ENCODE measurements at places on chromosomes 4 and X.

DNA sequence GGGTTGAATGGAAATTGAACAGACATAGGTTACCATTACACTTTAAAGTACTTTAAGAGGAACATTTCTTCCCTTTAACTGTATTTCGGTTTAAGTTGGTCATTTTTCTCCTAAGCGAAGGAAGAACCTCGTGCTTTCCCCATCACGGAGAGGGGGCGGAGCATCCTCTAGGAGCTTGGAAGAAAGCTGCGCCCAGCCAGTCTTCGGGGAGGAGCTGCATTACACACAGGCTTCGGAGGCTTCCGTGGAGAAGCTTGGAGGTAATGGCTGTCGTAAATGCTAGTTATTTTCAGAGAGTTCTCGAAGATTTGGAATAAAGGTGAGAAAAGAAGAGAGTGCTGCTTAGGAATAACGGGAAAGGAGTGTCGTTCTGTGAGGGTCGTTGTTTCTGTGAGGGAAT, at the start of gene PWWP3B:
TSS of gene PWWP3B (plus strand) at position 199 of the 400 bp plus-strand sequence. CDS start 37,128 bp downstream, outside the sequence.
- DNase-seq = no peak

DNA sequence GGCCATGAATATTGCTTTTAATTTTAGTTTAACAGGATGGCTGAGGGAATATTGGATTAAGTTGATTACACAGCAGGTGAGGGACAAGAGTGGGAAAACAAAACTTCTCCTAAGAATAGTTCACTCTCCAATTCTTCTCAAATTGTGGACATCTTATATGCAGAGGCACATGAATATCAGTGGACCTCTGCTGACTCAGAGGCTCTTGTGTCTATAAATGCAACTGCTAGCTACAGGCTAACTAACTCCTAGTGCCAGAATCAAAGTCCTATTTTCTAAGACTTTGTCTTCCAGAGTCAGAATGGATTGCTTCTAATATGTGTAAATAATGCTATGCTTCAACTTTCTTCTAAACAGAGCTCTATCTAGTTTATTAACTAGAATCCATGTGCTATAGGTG, 175.8 kb downstream of the IL15 start:
- DNase-seq = no peak

GRCh38 chr4:18012134-18012806, 9.3 kb downstream of the LCORL start:
- DNase-seq = no peak

GRCh38 chrX:85995641-85996040, 51.7 kb downstream of the CHM start:
- DNase-seq = no peak

GRCh38 chr4:8765631-8766590, 105.7 kb downstream of the HMX1 start:
- no peak for DNase-seq

GRCh38 chr4:101262683-101263082, 84.6 kb downstream of the PPP3CA start:
- no peak for DNase-seq

DNA sequence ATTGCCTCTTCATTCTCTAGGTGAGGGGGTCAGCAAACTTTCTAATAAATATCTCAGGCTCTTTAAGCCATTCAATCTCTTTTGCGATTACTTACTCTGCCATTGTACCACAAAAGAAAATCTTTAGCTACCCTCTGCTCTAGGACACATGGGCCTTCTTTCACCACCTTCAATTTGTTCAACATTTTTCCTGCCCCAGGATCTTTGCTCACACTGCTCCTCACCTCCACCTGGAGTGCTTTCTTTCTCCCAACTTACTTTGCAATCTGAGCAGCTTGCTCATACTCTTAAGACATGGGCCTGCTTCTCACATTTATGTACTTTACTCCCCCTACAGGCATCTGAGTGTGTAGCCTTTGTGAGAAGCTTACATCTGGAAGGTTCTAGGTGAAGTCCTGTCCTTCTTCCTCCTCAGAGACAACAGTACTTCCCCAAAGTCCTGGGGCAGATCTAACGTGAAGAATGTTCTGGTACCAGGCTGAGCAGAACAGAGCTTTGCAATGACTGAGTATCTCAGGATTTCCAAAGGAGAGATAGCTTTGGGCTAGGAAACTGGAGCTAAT, 55.0 kb upstream of the PRDM5 start:
- no peak for DNase-seq

DNA sequence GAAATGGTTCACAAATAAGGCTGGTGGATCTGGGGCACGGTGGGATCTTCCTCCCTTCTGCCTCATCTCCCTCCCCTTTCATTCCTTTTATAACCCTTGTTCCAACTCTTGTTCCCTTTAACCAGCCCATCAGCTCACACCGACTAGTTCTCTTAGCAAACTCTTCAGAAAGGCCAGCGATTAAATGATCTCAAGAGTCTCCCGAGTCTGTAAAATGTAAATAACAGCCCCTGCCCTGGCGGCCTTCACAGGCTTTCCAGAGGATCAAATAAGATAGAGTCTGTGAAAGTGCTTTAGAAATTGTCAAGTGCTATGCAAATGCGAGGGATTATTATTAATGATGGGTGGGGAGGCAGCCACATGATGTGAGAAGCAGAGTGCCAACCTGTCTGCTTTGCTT, 27.1 kb downstream of the TSC22D3 start:
- no peak for DNase-seq
